ENCODE measurements at places on chromosomes 5 and 9.

DNA sequence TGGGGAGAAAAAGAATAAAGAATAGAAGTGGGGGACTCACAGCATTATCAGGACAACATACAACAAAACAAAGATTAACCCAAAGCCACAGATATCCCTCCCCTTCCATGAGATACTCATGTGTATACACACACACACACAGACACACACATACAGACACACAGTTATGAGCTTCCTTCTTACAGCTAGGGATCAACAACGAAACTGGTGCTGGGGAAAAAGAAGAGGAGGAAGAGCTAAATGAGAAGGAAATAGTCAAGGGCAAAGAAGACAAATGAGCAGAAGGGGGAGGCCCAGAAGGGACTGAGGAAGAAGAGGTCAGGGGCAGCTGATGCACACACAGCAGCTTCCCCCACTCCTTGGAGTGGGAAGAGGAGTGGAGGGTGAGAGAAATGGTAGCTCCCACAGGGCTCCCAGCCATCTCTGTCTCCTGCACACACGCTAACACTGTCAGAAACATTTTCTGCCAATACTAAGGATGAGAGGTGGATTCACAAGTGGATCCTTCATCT, 66.2 kb downstream of the SIL1 start:
- DNase-seq, result no peak

DNA sequence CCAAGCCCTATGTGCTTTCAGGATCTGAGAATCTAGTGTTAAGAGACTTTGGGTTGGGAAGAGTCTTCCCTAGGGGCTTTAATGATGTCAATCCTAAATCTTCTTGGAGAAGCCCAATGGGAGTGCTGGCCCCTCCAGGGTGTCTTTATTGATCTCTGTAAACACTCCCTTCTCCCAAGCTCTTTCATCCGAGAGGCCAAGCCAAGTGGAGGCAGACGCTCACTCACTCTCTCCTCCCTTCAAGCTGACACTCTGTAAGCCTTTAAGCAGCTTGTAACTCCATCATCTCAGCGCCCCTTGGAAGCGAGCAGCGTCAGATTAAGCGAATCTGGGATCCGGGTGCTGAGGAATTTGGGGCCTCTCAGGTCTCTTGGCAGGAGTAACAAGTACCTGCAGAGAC, 37.7 kb downstream of the SPARC start:
- no peak for DNase-seq

GRCh38 chr9:21081451-21081850, 3.7 kb upstream of the IFNB1 start:
- DNase-seq, result no peak

GRCh38 chr5:36573438-36573837, 33.0 kb upstream of the SLC1A3 start:
- no peak for DNase-seq

- no peak for DNase-seq
These were observed 486.2 kb downstream of the DMAC1 start for GRCh38 chr9:7313389-7313788.

DNA sequence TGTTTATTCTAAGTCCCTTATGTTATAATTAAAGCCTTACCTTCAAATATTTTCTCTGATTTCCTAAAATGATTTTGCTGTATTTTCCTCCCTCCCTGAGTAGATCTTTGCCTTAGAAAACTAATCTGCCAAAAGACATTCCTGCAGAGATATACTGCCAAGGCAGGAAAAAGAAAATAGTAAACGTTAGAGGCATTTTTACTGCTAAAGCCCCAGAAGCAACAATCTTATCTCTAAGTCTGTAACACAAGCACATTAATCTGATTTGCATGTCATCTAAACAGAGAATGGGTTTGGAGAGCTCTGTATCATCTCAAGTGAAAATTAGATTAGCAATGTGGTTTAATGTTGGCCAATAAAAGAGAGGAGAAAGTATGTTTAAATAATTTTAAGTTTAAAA, 847.7 kb downstream of the MAT2B start:
- no peak for DNase-seq

GRCh38 chr9:6896562-6896961, 138.8 kb downstream of the KDM4C start:
- no peak for DNase-seq

- no peak for DNase-seq
These were observed 141.6 kb downstream of the BOD1 start for GRCh38 chr5:173474881-173475287.

GRCh38 chr5:128412145-128412930, 125.7 kb downstream of the FBN2 start:
- no peak for DNase-seq

DNA sequence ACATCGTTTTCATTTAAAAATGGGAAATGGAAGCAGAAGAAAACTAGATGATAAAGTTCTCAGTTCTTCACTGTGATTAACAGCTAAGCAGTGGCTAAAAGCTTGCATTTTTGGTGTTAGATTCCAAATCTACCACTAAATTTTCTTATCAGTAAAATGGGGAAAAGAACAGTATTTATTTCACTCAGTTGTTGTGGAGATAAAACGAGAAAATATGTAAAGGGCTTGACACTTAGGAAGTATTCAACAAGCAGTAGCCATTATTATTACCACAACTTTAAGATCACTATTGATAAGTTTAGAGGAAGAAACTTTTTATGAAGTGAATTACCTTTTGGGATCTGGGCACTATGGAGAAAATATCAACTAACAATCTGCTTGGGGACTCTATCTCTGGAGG, 4.5 kb downstream of the STOM start:
- no peak for DNase-seq

- DNase-seq, result no peak
These were observed 94.7 kb downstream of the RICTOR start for GRCh38 chr5:38979535-38979934.

DNA sequence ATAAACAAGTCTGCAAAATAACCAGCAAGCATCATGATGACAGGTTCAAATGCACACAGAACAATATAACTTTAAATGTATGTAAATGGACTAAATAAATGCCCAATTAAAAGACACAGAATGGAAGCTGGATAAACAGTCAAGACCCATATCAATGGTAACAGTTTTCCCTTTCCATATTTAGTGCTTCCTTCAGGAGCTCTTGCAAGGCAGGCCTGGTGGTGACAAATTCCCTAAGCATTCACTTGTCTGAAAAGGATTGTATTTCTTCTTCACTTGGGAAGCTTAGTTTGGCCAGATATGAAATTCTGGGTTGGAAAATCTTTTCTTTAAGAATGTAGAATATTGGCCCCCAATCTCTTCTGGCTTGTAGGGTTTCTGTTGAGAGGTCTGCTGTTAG, 120.2 kb upstream of the RASA1 start:
- no peak for DNase-seq

GRCh38 chr5:154900066-154900465, 37.9 kb downstream of the GEMIN5 start:
- DNase-seq, result no peak

DNA sequence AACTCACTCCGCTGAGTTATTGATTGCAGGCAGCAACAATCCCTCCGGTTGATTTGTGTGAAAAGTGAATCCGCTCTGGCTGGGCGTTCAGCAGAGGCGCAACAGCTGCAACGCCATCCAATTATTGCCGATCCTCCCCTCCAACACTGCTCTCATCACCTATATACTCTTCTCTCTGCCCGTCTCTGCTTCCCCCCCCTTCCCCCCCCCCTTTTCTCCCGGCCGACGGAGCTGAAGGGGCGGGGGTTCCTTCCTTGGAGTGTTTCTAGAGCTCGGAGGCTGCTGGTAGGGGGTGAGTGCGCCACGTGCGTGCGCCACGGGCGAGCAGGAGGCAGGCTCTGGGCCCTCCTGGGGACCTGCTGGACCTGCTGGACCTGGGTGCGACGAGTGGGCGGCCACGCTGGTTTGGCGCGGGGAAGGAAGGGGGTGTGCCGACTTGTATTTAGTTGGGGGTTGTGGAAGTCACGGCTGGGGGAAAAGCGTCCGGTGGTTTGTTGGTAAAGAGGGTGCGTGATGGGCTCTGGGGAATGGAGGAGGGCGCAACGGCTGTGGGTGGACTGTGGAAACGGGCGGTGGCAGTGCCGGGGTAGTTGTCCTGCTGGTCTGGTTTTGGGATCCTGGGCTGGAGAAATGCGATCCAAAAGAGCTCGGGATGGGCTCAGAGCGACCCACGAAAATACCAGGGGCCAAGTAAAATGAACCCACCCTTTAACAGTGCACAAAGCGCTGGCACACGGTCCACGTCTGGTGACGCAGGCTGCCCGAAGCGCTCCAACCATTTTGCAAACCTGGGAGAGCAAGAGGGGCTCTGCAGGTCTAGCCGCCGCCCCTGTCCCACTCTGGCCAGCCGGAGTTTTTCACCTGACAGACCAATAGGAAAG, 6.4 kb upstream of the MEF2C start:
- peak; percentile 47 for DNase-seq

DNA sequence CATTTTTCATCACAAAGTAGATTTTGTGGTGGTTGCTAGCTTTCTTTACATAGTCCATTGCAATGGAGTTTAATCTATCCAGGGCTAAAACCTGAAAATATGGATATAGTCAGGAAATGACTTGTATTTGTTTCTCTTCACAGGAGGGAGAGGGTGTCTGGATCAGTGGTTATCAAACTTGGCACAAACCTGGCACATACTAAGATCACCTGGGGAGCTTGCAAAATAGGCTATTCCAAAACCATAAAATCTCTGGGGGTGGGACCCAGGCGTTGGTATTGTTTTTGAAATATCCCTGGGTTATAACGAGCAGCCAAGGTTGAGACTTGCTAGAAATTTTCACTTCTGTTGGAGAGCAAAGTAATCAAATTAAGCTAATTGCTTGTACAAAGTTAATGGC, 179.9 kb downstream of the PCSK1 start:
- DNase-seq, result no peak

GRCh38 chr9:6552498-6553121, 92.9 kb downstream of the GLDC start:
- no peak for DNase-seq
